ENCODE measurements at places on chromosomes 13 and 19.

GRCh38 chr13:74200081-74200480 lies 65.9 kb upstream of the KLF12 start:
- DNase-seq: no peak

GRCh38 chr13:110638814-110639806 lies 23.8 kb downstream of the NAXD start:
- no peak for DNase-seq

DNA sequence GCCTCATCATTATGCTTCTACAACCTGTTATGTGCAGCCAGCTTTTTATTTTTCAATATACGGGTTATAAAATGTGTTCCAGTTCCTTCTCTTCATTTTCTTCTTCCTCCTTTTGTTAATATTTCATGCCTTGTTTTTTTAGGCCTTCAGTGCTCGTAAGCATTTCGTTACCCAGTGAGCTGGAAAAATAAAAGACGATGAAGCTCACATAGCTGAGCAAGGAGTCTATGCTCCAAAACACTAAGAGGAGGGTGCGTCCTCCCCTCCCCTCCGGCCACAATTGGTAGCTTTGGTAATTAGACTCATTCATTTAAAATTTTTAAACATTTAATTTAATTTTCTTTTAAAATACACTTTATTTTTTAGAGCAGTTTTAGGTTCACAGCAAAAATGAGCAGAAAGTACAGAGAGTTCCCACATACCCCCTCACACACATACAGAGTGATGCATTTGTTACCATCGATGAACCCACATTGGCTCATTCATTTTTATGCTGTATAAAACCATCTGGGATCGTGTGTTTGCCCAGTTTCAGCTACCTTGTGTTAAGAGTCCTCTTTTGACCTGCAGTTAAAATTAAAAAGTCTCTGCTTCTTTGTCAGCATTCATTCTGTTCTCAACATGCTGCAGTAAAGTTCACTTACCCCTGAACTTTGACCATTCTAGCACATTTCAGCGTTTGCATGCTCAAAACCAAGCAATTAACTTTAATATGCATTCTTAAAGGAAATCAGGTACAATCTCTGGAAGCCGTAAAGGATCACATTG lies 223.9 kb downstream of the LACC1 start:
- no peak for DNase-seq

DNA sequence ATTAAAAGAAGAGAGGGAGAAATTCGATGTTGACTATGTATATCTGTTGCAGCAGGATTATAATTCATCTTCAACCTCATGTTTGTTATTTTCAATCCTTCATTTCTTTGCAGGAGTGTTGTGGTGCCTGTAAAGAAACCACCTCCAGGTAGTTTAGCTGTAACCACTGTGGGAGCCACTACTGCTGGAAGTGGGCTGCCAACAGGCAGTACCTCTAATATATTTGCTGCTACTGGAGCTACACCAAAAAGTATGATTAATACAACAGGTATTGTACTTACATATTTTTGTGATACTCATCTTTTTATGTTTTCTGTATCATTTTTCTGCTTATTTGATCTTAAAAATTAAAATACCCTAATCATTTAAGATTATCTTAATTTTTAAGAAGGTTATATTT lies 266.5 kb downstream of the NBEA start:
- DNase-seq: no peak

GRCh38 chr19:1156830-1157615 lies 17.0 kb downstream of the SBNO2 start:
- DNase-seq: no peak

GRCh38 chr19:51110666-51110971 lies 2.4 kb upstream of the CTU1 start:
- DNase-seq: no peak

DNA sequence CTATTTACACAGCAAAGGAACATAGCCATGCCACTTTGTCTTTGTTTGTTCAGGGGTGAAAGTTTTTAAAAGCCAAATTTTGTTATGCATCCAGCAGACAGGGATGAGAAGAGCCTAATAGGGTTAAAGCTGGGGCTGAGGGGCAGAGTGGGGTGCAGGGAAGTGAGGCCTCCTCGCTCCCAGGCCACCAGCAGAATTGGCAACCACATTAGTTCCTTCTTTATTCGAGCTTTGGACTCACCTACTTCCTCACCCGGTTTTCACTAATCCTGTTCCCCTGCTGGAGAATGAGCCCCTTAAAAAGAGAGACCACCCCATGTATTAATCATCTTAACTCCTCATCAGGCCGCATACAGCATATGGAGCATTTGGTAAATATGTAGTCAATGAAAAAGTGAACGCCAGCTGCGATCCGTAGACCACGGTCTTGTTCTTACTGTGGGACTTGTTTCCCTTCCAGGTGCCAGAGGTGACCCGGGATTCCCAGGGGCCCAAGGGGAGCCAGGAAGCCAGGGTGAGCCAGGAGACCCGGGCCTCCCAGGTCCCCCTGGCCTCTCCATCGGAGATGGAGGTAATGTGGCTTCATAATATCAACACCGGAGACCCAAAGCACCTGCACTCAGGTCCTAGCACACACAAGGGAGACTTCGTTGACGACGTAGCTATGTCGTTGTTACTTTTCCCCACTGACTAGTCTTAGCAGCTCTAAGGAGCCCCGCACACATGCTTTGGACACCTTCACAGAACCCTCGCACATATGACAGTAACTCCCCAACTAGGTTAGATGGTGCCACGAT lies 112.1 kb downstream of the RAB20 start:
- no peak for DNase-seq

DNA sequence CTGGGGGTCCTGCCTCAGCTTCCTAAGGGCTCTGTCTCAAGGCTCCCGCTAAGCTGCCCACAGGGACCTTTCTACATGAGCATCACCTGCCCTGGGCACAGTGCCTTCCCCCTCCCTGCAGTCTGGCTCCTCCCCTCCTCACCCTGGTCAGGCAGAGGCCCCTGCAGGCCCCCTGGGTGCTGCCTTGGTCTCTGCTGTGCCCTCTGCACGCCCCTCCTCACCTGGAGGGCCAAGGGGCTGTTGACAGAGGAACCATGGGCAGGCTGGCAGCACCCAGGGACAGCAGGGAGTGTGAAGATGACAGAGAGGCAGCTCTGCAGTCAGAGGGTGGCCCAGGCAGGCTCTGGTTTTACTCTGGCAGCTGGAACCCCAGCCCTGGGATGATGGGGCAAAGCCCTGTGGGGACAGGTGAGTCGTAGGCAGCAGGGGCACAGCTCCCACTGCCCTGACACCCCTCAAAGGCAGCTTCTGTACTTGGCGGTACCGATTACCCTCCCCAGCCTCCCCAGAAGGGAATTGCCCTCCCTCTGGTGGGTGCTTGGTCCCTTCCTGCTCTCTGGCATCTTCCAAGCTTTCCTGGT lies 43.1 kb downstream of the SUGP2 start:
- DNase-seq: no peak

GRCh38 chr19:33376423-33376822 lies 2.9 kb downstream of the CEBPG start:
- no peak for DNase-seq

GRCh38 chr19:5080809-5081208 lies 111.9 kb downstream of the KDM4B start:
- no peak for DNase-seq

GRCh38 chr19:39603825-39604224 lies 1.5 kb downstream of the LGALS13 start:
- no peak for DNase-seq

DNA sequence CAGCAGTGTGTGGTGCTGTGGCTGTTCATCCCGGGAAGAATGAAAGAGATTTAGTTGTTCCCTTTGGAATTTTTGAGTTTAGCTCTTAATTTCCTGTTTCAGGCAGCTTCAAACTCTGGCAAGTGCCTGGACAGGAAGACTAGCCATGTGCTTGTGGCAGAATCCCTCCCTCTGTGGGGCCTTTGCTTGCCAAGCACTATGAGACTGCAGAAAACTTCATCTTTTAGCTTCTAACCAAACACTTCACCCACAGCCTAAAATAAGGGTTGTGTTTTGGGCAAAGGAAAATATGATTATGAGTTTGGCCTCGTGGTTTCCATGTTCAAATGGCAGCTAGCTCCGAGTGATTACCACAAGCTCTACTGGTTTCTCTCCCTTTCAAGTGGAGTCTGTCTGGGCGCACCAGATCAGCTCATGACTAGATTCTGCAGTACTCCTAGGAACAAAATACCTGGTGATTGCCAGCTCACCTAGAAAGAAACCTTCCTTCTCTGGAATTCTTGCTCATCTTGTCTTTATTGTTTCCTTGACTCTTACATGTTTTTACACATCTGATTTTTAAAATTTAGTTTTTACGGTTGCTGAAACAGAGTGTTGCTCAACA lies 707.5 kb downstream of the SLITRK6 start:
- DNase-seq: no peak

DNA sequence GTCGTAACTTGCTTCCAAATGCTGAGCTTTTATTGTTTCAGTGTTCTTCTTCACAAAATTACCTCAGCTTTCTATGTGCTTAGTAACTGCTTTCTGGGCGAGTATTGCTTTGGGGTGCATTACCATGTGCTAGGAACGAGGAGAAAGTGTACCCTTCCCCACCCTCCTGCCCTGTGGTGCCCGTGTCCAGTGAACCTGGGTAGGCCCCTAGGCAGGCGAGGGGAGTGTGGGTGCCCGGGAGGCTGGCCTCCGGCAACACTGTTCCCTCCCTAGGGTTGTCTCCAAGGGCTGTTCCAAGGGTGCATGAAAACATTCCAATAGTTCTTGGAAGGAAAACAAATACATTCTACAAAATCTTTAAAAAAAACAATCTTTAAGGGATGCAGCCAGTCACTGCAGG lies 216.5 kb upstream of the SOX1 start:
- DNase-seq: no peak

DNA sequence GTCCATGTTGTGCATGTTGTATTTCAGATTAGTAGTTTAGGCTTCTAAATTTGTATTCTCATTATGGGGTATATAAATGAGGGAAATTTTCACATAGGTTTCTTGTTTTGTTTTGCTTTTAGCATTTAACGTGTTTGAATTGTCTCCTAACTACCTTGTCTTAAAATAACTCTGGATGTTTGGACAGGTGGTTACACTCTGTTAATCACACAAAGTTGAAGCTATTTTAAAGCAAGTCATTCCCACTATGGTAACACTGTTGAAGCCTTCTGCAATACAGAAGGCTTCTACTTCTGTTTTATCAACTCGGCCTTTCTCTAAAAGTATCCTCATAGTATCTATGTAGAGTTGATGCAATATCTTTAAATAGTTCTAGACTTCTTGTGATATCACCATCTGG lies 245.3 kb upstream of the HTR2A start:
- no peak for DNase-seq

DNA sequence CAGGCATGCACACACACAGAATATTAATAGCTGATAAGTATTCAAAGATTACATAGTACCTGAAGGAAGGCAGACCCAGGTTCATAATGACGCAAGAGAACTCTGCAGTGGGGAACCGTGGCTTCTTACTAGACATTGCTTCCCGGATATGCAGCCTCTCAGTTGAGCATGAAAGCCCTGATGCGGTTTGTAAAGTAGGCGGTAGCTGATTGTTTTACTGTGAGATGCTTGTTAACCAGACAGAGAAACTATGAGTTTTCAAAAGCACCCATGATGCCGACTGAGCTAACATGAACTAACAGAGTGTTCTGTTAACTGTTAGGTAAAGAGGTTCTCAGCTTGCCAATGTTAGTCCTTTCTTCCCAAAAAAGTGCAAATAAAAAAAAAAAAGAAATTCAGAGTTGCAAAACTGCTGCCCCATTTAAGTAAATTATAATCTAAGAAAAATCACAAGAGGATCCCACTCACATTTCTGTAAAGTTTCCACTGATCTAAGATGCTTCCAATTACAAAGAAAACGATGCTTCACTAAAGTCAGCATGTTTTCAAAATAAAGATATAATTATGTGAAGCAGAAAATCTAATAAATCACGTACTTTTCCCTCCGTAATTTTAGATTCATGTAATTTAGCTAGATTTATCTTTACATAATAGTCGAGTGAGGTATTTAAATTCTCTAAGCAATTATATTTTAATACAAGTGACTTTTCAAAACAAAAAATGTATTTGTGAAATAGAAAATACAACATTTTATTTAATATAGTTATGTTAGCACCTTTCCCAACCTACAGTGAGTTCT lies 2.2 kb downstream of the FLT1 start:
- DNase-seq: no peak

DNA sequence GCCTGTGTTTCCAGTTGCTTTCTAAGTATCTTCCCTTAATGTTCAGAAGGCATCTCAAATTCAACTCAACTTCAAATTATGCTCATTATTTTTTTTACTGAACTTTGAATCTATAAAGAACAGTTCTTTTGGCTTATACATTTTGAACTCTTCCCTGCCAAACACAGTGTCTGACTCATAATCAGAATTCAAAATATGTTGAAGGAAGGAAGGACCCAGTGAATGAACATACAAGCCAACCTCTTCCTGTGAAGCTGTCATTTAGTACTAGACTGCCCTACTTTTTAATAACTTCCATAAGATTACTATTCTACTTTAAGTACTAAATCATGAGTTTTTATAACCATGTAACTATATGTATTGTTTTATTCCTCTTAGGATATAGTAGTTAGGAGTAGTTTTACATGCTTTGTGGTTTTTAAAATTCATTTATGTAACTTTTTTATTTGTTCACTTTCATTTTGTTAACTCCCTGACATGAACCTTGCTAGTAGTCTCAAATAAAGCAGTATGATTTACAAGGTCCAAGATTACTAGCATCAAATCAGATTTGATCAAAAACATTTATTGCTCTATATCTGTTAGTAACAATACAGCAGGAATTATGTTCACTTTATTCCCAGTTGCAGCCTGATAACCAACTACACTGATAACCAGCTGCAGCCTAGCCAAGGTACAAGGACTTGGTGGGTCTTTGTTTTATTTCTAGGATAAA lies 6.4 kb downstream of the NUDT15 start:
- DNase-seq: no peak

DNA sequence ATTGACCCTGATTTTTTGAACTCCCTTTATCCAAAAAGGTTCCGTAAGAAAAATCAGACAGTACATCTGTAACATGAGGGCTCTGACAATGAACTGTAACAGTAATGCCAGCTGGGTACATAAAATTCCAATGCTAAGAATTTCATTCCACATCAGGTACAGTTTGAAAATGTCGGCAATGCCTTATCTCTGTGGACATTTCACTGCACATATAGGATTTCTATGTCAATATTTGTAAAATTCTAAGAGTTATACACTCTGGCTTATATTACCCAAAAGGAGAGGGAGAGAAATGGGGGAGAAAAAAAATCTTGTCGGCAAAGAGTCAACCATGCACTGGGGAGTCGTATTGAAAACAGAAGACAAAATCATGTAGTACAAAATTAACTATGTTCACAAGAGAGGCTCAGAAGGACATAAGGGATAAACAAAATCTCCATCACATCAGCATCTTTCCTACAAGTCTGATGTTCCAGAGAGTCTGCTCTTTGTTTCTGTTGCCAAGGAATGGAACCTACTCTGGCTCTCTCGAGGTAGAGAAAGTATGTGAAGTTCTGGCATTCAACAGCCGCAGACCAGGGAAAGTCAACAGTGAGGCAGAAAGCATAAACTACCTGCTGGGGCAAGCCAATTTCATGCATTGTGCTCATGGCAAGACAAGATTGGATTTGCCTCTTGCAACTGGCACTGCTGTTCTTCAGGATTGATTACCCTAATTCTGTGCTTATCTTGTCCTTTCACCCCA lies 72.4 kb downstream of the STARD13 start:
- no peak for DNase-seq

GRCh38 chr13:110593430-110594130 lies 21.8 kb upstream of the NAXD start:
- DNase-seq: no peak

Data from activated CD8-positive, alpha-beta memory T cell treated with anti-CD3 and anti-CD28 coated beads for 4 hours (primary cell).